ENCODE measurements at places on chromosomes 7 and 10. TPM values are rescaled to one million over a fixed set of nuclear protein-coding genes. Genes with fewer than 3 reads are reported as not detected.

- DNase-seq, result no peak
- no peak overlapping the region for H3K4me3 ChIP-seq
- no peaks in the 10 kb centered on the region for H3K27me3 ChIP-seq
- H3K36me3 ChIP-seq, result no peaks in the 10 kb centered on the region
- no peaks in the 10 kb centered on the region for H3K4me1 ChIP-seq
Measured at GRCh38 chr7:106840342-106840741, 24.7 kb upstream of the PIK3CG start.

- no peaks in the 10 kb centered on the region for H3K36me3 ChIP-seq
- peaks cover 10% of the 10 kb centered on the region for H3K4me1 ChIP-seq
- peak; percentile 88 for DNase-seq
- peaks cover 6% of the 10 kb centered on the region for H3K27me3 ChIP-seq
Measured at GRCh38 chr10:5623081-5623748, 43.2 kb downstream of the ASB13 start.

DNA sequence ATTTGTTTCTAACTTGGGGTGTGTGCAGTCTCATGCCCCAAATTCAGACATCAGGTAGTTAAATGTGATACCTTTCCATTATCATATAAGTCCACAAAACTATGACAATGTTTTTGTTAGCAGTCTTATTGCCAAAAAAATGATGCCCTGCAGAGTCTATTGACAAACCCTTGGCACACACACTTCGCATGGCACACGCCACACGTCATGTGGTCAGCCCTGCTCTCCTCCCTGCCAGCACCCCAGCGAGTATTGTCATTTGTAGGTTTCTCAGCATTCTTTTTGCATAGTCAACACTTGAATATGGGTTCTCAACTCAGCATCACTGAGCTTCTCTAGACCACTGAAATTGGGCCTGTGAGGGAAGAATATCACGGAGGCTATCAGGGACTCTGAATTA is 356.0 kb downstream of the INHBA start:
- no peak overlapping the region for H3K27ac ChIP-seq
- H3K4me1 ChIP-seq, result no peaks in the 10 kb centered on the region
- H3K4me3 ChIP-seq, result no peak overlapping the region
- H3K27me3 ChIP-seq, result no peaks in the 10 kb centered on the region

DLX6 gene
- not detected for total RNA-seq

PLXNA4 gene
- total RNA-seq, result 0.99 TPM

Measured in activated T-cell treated with anti-CD3 and anti-CD28 coated beads, Interleukin-2, amount 50 U/mL, for 72 hours (primary cell).